NCI-H1436 (cell line): ENCODE measurements at places on chromosomes 2 and 18.
A peak's percentile ranks its signal among the peaks of the same experiment; 100 is the strongest.

- DNase-seq = no peak
Observed at GRCh38 chr2:218328294-218328693, 28.4 kb upstream of the CATIP start.

DNA sequence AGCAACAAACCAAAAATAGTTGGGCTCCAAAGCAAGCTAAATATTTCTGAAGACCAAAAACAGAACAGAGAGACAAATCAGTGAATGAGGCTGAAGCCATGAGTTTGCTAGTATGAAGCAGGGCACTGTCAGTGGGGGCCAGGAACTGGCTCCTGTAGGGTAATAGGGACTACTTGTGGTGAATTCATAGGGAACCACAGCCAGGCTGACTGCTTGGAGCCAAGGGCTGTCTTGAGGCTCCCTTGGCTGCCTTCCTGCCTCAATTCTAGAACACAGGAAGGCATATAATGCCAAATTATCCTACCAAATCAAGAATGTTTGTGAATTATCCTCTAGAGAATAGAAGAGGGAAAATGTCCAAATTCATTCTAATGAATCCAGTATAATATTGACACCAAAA, 406.0 kb downstream of the CCDC85A start:
- DNase-seq = no peak

DNA sequence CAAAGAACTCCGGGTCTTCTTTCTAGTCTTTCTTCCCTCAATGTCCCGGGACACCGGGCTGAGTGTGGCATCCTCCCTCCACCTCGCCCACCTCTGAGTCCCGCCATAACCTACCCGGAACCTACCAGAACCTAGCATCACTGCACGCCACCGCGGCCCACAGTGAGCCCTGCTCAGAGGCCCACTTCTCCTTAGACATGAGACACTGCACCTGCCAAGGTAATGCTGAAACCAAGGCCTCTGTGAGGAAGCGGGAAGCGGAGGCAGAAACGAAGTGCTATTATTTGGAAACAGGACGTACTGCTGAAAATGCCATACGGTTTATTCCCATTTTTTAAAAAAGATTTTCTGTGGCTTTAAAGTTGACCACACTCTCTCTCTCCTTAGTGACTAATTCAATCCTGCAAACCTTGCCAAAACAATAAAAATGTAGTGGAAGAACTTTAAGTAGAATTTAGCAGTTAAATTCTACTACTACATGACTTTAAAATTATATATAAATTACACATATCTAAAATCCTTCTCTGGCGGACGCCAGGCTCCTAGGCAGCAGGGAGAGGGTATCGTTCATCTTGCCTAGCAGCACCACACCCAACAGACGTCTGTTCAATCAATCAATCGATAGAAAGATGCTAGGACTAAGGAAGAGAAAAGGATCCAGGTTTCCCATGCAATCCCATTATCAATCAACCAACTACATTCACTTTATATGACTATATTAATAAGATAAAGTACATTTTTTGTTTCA, 82.0 kb downstream of the ZNF516 start:
- DNase-seq = no peak

DNA sequence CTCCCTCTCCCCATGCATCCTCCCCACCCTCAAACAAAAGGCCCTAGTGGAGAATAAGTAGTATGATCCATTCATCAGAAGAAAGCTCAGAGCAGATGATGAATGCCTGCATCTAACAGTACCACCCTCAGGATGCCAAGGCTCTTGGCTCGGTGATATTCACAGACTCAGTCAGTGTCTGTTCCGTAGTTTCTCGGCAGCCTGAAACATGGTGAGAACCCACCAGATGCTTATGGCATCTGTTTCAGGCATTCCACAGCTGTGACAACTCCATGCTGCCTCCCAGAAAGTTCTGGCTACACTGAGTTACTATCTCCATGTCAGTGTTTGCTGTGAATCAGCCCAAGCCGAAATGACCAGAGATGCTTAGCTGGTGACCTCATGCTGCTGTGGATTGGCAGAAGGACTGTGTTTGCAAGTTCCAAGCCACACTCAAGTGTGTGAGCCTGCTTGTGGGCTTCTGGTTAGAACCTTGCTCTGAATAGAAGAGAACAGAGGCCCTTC, 83.9 kb downstream of the WDSUB1 start:
- DNase-seq = no peak

DNA sequence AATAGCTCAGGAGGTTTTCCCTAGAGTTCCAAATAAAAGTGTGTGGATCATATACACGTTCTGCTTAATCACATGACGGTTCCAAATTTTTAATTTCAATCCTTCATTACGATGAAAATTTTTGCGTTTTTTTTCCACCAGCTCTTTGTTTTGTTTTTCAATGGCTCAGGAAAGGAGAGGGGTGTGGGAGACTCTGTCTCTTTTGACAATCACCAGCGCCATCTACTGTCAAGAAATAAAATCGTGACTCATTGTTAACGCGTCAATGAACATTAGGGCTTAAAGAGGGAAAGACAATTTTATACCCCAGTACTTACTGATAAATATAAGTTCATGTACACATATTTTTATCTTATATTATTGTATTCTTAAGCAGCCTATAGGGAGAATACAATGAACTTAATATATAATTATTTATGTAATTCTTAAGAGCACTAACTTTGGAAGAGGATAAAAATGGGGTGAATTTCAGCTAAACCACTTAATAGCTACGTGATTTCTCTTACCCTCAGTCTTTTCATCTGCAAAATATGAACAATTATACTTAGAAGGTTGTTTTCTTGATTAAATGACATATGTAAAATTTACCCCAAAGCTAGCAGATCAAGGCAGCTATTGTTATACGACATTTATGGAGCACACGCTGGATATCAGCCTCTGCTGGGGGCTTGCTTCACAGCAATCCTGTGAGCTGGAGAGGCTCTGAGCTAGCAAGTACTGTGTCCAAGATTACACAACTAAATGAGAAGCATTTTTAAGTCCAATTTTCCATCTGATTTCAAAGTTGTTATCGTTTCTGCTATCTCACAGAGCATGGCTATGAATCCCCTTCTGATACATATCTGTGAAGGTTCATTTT, 47.4 kb upstream of the RMDN2 start:
- DNase-seq = peak; percentile 61

GRCh38 chr2:69103419-69103818, 90.4 kb downstream of the ANTXR1 start:
- DNase-seq = no peak

GRCh38 chr2:180890781-180891180, 89.6 kb upstream of the UBE2E3 start:
- DNase-seq = no peak

DNA sequence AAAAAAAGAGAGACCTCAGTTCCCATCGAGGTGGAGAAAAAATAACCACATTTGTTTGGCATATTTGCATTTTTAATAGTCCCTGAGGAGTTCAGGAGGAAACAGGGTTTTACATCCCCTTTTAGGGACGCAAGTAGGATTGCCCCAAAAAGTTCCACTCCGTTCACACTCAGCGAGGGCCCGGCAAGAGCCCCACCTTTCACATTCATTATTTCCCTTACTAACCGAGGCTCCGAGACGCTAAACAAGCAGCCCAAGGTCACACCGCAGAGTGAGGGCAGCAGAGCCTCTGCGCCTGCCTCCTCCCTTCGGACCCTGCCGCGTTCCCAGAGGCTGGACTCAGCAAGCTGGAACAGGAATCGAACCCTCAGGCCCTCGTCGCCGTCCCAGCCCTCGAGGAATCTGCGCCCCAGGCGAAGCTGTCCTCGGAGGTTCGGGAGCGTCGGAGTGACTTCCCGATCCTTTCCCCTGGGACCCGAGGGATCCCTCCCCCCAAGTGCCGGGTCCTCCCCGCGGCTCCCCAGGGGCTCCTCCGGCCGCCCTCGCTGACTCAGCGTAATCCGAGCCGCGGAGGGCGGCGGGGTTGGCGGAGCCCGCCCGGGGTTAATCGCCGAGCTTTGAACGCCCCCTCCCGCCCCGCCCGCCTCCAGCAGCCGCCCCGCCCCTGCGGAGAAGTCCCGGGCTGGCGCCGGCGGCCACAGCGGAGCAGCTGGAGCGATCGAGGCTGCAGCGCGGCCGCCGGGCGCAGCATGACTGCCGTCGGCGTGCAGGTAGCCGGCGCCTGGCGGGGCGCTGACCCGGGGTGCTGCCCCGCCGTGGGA, at the start of gene TMEM37:
Gene TMEM37 (plus strand): TSS at position 700 of the 821 bp plus-strand sequence. CDS start 50 bp downstream, at position 750.
- DNase-seq = peak; percentile 76

DNA sequence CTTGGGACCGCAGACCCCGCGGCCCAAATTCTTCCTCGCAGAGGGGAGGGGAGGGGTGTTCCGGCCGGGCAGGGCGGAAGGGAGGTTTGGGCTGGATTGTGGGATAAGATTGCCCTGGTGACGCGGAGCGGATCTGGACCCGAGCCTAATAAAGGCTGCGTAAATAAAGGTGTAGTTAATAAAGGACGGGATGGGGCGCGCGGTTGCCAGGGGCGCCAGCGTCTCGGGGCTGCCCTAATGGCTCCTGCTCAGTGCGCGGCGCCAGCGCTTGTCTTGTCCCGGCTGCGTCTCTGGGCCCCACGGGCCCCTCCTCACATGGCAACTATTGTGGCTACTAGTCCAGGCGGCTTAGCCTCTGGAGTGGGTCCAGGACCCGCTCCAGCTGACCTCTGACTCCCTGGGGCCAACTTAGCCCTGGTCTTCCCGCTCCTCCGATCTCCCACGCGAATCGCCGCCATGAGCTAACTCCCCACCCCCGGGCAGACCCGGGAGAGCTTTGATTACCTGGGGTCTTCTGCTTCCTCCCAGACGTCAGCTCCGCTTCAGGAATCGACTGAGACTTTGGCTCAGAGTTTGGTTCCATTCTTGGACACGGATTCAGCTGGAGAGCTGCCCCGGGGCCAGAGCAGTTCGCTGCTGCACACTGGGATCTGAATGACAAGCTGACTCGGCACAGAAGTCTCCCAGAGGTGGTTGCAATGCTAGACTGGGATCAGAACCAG, 36.5 kb downstream of the SLC25A52 start:
- DNase-seq = no peak

DNA sequence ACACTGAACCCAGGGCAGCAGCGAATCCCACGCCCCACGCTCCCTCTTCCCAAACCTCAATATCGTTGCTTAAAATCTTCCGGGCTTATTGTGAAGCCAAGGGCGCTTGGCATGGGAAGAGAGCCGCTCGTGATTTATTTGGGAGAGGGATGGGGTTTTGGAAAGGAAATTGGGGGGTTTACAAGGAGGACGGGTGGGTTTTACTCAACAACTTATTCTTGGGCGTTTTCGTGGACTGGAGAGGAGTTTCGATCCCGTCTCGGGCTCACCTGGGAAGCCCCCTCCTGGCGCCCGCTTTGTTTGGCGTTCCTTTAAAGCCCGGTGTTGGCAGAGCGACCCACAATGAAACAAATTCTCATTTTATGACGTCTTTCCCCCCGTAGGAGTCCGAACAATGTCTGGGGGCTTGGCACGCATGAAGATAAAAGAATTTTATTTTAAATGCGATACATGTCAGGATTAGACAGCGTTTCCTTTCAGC, 135.3 kb downstream of the INSIG2 start:
- no peak for DNase-seq

GRCh38 chr2:11203480-11203879, 48.2 kb downstream of the SLC66A3 start:
- no peak for DNase-seq
